ENCODE measurements at places on chromosomes 4 and X.

DNA sequence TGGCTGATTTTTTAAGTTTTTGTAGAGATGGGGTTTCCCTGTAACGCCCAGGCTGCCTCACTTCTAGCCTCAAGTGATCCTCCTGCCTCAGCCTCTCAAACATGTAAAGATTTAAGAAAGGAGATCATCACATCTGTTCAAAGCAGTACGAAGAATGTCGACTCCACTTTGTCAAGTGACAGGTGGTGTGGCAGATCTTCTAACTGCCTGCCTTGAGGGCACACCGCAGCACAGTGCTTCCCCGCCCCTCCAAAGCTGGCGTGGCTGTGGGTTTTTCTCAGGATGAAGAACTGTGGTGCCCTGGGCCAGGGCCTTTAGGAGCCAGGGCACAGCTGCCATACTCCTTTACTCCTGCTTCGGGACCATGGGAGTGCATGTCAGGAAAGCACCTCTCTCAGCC lies 43.3 kb upstream of the MTNR1A start:
- no peak for DNase-seq

GRCh38 chr4:133801883-133802282 lies 399.7 kb downstream of the PABPC4L start:
- no peak for DNase-seq

DNA sequence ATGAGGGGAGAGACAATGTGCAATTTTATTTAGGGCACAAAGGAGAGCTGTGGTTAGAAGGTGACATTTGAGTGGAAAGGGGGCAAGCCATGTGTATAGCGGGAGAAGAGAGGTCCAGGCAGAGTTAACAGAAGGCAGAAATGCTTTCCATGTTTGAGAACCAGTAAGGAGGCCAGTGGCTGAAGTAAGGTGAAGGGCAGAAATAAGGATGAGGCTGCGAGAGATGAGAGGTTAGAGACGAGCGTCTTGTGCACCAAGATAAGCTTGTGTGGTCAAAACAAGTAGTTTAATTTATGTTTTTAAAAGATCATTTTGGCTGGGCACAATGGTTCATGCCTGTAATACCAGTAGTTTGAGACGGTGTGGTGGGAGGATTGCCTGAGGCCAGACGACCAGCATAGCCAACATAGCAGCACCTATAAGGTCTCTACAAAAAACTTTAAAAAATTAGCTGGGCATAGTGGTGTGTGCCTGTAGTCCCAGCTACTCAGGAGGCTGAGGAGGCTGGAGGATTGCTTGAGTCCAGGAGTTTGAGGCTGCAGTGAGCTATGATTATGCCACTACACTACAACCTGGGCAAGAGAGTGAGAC lies 8.5 kb downstream of the HTT start:
- DNase-seq, result no peak

DNA sequence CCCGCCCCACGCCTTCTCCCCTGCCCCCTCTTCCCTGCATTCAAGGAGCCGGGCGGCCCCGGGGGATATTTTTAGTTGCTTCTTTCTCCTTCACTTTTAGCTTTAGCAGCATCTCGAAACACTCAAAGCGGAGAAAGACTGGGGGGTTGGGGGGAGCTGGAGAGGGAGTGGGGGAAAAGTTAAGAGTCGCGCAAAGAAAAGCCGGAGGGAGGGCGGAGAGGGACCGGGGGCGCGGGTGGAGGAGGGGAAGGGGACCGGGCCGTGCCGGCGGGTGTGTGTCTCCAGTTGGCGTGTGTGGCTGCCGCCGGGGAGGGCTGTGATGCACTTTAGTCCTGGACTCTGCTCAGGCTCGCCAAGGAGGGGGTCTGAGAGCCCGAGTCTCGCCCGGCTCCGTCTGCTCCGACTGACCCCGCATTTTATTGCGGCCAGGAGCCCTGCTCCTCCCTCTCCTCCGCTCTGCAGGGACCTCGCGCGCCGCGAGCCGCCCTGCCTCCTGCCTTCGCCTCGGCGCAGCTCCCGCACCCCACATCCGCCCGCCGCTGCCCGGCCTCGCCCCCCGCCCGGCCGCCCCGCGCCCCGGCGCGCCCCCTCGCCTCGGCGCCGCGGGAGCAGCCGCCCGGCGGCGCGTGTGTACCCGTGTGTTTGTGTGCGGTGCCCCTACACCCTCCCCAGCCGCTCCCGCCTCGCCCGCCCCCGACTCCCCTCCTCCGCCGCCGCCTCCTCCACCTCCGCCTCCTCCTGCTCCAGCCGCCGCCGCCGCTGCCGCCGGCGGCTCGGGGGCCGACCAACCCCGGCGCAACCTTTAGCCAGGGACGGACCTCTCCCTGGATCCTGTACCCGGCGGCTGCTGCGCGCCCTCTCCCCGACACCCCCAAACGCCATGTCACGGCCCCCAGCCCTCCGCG lies 1.4 kb downstream of the ZNF827 start:
- DNase-seq, result peak; percentile 71
